ENCODE measurements at places on chromosomes 16 and 17.

DNA sequence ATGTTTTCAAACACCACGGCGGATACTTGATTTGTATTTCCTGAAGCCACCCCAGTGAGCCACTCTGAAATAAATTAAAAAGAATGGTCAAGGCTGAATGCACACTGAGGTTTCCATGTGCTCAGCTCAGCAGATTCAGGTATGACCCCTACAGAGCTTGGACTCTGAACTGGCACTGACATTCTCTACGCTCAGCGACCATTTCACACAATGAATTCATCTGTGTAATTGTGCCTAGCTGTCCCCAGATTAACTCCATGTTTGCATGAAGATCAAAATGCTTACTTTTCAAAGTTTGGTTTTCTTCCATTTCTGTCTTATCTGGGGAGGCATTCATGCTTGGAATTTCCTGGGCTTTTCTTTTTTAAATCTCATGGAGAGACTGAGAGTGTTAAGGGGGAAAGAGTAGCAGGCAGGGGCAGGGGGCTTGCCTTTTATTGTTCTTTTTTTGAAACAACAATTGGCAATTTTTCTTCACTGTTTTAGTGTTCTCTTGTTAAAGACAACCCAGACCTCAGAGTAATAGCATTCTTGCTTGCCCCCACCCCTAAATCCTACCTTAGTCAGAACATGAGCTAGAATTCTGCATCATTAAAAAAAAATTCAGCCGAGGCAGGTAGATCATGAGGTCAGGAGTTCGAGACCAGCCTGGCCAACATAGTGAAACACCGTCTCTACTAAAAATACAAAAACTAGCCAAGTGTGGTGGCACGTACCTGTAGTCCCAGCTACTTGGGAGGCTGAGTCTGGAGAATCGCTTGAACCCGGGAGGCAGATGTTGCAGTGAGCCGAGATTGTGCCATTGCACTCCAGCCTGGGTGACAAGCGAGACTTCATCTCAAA is 85.5 kb upstream of the HNF1B start:
- DNase-seq: no peak

DNA sequence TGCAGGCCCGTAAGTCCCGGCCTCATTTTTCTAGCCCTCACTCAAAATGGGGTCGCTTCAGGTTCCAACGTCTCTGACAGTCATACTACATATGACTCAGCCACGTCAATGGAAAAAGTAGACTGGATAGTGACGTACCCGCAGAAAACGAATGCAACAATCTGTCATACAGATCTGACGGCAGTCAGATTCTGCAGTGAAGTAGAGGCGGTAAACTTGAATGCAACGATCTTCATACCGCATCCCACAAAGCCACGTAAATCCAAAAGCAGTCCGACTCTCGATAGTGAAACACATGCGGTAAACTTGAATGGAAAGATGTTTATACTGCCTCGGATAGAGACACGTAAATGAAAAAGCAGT is 38.4 kb upstream of the ARL4D start:
- peak; percentile 60 for DNase-seq

DNA sequence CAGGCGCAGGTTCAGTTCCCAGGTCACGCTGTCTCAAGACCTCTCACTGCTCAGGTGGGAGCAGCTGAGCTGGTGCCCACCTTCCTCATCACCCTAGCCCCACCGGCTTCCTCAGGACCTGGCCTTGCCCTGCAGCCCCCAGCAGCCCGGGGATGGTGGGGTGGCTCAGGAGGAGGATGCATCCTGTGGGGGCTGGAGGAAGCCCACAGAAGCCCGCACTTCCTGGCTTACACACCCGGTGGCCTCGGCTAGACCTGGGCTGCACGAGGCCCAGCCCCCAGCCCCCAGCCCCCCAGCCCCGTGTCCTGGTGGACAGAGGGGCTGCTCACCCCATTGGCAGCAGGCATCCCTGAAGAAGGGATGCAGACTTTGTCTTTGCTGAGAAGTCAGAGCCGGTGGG is 43.4 kb downstream of the BAHCC1 start:
- no peak for DNase-seq

DNA sequence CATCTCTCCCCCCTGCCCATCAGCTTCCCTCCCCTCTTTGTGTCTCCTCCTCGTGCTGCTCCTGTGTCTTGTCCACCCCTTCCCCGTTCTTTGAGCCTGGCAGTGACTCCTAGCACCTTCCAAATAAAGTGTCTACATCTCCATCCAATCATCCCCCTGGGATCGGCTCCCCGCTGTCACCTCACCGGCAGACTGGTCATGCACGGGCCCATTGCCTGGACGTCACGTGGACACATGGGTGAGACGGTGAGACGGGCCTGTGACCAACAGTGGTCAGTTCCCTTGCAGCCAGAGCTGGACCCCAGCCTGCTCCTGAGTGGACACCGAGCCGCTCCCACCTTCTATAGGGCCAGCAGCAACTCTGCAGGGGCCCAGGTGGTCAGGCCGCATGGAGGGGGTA is 46.4 kb downstream of the COTL1 start:
- no peak for DNase-seq

GRCh38 chr17:19382531-19383444 is 4.2 kb downstream of the MFAP4 start:
- no peak for DNase-seq

DNA sequence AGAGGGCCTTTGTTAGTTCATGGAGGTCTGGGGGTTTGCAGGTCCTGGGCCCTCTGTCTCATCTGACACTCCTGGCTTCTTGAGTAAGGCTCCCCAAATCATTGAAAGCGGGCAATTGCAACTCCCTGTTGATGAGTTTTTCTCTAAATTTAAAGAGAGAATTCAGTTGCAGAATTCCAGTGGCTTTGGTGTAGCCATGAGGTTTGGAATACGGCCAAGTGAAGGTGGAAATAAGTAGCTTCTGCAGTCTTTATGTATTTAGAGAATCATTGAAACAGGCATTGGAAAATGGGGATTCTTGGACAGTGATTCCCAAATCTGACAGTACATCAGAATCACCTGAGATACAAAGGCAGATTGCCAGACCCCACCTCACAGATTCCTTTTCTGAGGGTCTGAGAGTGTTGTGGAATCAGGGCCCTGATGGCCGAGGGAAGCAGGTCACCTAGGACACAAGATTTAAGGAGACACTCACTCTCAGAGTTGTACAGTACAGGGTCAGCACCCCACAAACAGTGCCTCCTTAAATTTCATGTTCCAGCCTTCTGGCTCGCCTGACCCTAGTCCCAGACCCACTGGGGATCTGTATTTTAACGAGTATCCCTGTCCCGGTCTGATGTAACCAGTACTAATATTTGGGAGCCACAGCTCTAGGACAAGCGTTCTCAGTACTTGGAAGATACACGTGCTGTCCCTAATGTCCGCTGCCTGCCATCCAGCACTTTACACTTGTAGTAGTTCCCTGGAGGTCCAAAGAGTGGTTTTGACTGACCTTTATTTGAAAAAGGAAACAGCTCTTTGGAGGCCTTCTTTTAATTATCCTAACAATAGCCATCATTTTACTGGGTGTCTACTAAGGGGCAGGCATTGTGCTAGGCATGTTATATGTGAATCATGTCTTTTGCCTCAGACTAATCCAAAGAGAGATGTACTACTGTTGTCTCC is 37.8 kb downstream of the YPEL2 start:
- DNase-seq: no peak

DNA sequence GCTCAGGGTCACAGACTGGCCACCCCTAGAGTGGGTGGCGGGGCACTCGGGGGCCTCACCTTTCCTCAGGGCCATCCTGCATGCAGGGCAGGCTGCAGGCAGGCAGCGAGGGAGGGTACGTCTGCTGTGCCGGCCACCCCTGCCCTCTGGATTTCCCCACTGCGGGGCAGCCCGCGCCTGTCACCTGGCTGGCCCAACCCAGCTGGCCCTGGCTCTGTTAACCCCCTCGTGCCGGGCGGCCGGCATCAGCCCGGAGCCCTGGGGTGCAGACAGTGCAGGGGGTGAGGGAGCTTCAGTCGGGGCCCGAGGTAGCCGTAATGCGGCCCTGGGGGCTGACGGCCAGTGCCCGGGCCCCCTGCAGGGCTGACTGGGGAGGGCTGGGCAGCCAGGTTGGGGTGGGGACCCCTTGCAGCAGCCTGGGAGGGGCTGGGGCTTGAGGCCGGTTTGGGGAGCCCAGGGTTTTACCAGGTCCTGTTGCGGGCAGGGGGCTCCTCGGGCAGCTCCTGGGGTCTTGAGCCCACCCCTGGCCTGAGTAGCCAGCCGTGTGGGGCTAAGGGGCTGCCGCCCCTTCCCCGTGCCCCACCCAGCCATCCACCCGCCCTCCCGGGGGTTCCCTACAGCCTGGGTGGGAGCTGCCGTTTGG is at the start of gene IGFALS:
Gene IGFALS, minus strand, starts transcription at position 128 of the 643 bp plus-strand sequence. Its CDS starts 53 bp downstream, at position 75.
- peak; percentile 3 for DNase-seq

Data from activated gamma-delta T cell treated with Interleukin-2 at 50 U/mL for 16 hours (primary cell).